Cortex of kidney (tissue), 1 donor: ENCODE measurements at places on chromosomes 11 and 22.

DNA sequence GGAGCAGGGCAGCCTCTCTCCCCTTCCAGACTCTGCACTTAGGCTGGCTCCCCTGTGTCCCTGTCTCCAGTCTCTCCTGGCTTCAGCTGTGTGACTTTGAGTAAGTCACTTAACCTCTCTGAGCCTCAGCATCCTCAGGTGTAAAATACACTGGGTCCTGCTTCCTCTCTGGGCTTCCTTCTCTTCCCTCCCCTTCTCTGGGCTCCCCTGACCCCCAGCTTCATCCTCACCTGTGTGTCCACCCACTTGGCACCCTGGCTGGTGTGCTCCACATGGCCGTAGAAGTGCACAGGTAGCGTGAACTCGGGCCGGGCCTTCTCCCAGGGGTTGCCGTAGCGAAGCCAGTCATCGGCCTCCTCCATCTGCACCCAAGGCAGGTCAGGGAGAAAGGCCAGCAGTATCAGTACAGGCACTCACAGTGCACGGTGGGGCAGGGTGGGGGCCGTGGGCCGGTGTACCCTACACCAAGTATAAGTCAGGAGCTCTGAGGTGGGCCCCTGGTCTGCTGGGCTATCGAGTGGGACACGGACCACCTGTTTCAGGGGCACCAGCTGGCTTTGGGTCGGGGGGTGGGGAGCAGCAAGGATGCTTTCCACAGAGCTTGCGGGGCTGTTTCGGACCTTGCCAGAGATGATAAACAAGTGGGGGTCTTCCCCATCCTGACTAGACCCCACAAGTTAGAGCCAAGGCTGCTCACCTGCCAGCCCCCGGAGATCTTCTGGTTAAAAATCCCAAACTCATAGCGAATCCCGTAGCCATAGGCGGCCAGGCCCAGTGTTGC is 2.0 kb downstream of the PYGM start:
- no peak for DNase-seq

DNA sequence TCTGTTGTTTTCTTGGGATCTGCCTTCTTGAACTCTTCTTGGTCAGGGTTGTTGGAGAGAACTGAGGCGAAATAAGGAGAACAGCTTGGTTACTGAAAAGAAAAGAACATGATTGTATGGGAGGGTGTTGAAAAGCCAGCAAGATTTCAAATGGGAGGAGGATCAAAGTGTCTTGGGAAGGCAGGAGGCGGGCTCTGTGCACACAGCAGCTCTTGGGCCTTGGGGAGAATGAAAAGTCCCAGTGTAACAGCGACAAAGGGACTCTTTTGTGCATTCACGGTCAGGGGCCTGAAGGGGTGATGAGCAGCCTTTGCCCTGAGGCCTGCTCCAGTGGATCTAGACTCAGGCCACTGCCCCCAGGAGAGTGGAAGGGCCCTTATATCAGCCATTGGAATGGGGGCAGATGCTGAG is 135.4 kb downstream of the ADAMTS15 start:
- DNase-seq, result no peak

GRCh38 chr11:111814106-111814505 is 47.9 kb upstream of the PPP2R1B start:
- no peak for DNase-seq

- DNase-seq, result no peak
Observed at GRCh38 chr11:14329702-14330101, 29.3 kb downstream of the RRAS2 start.

DNA sequence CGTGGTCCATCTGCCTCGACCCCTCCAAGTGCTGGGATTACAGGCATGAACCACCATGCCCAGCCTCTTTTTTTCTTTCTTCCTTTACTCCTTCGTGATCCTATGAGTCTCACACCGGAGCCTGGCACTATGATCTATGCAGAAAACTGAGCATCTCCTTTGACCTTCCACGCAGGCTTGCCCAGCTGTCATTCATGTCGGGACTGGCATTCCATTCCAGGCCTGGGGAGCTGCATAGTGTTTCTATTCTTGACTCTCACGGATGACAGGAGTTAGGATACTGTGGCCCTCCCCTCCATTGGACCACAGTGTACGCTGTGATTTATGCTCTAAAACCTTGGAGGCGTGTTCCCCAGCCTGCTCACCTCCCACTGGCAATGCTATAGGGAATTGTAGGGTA is 611.8 kb downstream of the BRD1 start:
- DNase-seq, result no peak

DNA sequence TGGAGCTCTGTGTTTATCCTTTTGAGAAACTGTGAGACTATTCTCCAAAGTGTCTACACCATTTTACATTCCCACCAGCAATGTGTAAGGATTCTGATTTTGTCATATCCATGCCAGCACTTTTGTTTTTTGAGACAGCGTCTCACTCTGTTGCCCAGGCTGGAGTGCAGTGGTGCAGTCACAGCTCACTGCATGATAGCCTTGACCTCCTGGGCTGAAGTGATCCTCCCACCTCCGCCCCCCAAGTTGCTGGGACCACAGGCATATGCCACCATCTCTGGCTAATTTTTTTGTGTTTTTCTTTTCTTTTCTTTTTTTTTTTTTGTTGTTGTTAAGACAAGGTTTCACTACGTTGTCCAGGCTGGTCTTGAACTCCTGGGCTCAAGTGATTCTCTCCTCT is 35.3 kb downstream of the PPP6R3 start:
- no peak for DNase-seq

DNA sequence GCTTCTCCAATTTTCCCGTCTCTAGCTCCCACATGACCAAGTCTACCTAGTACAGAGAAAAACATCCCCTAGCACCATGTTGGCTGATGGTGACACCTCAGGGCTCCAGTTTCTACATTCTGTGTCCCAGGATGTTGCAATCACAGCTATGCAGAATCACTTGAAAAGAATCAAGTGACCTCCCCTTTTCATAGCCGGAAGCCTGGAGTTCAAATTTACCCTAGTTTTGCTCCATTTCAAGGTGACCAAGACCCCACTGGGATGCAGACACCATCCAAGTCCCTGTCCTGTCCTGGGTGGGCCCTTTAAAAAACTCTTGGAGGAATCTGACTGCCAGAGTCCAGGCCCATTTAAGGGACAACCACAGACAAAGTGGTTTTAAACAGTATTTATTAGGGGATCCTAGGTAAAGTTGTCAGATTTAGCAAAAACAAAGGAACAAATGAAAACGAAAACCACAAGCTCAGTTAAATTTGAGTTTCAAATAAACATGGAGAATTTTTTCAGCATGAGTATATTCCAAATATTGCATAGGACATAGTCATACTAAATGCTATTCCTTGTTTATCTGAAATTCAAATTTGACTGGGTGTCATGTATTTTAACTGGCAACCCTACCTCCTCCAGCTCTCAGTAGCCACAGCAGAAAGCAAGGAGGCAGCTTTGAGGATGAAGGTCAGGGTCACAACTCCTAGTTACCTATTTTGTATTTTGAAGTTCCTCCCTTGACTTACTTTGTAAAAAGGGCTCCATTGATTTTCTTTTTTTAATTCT is 52.4 kb downstream of the MIAT start:
- no peak for DNase-seq

- no peak for DNase-seq
Observed at GRCh38 chr11:12503039-12503484, 125.7 kb downstream of the PARVA start.

GRCh38 chr11:65227879-65228278 is 33.9 kb upstream of the POLA2 start:
- no peak for DNase-seq

DNA sequence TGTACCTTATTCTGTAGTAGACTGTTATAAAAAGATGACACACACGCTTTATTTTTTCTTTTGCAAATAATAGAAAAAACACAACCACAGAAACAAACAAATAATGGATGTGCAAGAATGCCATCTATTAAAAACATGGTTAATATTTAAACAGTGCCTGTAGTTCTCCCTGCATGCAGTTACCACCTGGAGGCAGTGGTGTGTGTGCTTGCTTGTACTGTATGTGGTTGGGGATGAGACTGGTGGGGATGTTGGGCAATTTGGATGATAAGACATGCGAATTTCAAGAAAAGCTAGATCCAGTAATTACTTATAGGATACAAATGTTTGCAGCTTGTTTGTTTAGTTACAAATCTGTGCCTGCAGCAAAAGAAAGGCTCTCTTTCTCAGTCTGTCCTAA is 3.6 kb downstream of the C11orf87 start:
- DNase-seq, result no peak

DNA sequence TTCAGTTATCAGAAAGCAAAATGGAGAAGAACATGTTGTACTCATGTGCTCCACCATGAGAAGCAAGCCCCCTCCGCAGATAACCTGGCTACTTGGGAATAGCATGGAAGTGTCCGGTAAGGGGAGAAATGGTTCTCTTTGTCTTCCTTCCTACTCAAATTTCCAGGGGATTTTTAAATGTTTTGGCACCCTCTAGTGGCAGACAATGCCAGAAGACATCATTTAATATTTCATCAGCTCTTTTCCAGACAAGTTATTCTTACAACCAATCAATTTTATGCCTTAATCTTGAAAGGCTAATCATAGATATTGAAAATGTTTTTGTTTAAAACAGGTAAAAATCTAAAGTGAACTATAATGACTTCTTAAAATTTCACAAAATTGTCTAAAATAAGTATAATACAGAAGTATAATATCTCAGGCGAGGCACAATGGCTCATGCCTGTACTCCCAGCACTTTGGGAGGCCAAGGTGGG is 15.7 kb downstream of the CRTAM start:
- DNase-seq, result no peak

DNA sequence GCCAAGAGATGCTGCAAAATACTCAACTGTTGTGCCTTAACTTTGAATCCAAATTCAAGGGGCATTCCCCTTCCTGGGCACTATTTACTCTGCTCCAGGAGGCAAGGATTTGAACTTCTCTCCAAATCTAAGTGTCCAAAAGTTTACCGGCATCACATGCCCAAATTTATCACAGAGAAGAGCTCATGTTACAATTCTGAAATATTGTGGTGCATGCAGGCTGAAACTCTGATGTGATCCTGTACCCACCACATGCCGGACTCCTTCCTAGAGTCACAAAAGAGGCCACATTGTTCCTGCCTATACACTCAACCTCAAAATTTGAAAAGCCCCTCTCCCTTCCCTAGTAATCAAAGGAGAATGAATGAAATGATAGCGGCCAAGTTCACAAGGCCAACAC is 1.3 kb downstream of the TRAF6 start:
- no peak for DNase-seq

GRCh38 chr22:21758091-21758864 is 22.7 kb upstream of the YPEL1 start:
- no peak for DNase-seq

- no peak for DNase-seq
Observed at GRCh38 chr11:13761250-13761649, 92.8 kb downstream of the FAR1 start.

- DNase-seq, result no peak
Observed at GRCh38 chr22:44543781-44544477, 45.9 kb upstream of the RTL6 start.

GRCh38 chr11:47329987-47330931 is 22.2 kb downstream of the MYBPC3 start:
- DNase-seq, result no peak

GRCh38 chr11:28793282-28793738 is 685.1 kb downstream of the METTL15 start:
- no peak for DNase-seq

DNA sequence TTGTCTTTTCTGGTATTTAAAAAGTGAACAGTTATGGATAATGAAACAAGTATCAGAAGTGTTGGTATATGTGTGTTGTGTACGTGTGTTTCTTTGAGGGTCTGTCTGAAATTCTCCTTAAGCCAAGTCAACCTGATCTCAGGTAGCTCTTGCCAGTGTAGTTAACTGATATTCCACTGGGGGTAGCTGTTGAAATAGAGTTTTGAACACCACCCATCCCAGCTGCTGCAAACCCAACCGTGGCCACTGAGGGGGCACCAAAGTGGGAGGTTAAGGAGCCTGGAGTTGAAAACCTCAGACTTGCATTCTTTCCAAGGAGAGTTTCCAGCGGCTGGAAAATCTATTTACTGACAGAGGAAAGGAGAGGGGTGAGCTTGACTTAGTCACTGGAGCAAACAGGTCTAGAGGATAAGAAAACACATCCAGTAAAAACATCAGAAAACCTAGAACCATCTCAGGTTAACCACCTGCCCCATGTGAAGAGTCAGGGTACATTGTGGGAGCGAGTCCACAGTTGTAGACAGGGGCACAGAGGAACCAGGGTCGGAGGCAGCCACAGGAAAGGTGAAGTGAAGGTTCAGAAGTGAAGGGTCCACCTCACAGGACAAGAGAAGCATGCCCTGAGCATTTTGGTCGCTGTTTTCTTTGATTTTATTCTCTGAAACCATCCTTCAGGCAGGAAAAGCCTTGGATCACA is 8.8 kb upstream of the CUL5 start:
- DNase-seq, result no peak

- DNase-seq, result no peak
Observed at GRCh38 chr11:132653237-132653636, 879.1 kb downstream of the OPCML start.

- no peak for DNase-seq
Observed at GRCh38 chr22:27630754-27631153, 170.8 kb downstream of the MN1 start.

DNA sequence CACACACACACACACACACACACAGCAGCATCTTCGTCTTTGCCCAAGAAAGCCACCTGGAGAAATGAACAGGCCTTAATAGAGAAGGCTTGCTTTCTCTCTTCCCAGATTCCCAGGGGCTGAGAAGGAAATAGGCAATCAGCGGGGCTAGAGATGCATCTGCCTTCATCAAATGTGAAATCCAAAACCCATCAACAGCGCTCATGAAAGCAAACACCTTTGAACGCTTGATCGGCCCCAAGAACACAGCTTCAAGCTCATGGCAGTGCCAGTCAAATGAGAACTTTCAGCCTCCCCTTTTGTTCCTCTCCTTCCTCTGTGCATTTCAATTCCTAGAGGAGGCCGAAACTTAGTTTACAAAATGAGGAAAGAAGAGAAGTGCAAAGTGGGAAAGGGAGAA is 122.7 kb downstream of the EFCAB6 start:
- DNase-seq, result no peak

GRCh38 chr11:46026606-46027293 is 94.5 kb downstream of the PHF21A start:
- no peak for DNase-seq

GRCh38 chr22:27644566-27644965 is 157.0 kb downstream of the MN1 start:
- no peak for DNase-seq
